ENCODE measurements at places on chromosomes 6 and 20. TPM values are rescaled to one million over a fixed set of nuclear protein-coding genes. Genes with fewer than 3 reads are reported as not detected.

RSPH4A gene
- total RNA-seq: 0.72 TPM

XKR7 gene
- 0.36 TPM for total RNA-seq

GHRH gene
- total RNA-seq: not detected

PRDM13 gene
- not detected for total RNA-seq

HAO1 gene
- 0.20 TPM for total RNA-seq

GRIK2 gene
- 2.5 TPM for total RNA-seq

PRR18 gene
- total RNA-seq: not detected

DEFB124 gene
- total RNA-seq: not detected

SNAP25 gene
- 3.9 TPM for total RNA-seq

DEFB132 gene
- not detected for total RNA-seq

TNFAIP3 gene
- total RNA-seq: 16.8 TPM

PDE7B gene
- 0.27 TPM for total RNA-seq

BCKDHB gene
- total RNA-seq: 18.4 TPM

SLC17A9 gene
- total RNA-seq: 12.4 TPM

ZSCAN23 gene
- total RNA-seq: 4.8 TPM

LY6G6F gene
- total RNA-seq: not detected

All from astrocyte (in vitro differentiated cells and primary cell).